ENCODE measurements at places on chromosomes 6 and 20.

DNA sequence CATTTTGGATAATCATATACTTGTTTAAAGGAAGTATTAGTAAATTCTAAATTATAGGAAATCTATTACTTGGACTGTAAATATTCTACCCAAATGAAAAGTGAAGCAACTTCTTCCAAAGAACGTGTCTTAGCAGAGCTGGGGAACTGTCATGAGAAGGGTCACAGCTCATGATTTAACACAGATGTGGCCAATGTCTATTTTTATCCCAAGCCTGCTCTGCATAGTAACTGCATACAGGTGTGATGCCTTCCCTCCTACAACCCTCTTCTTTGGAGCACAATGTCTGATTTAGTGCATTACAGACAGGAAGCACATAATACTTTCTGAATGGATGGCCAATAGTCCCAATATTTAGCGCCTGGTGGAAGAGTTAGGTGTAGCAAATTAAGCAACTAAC, 138.7 kb upstream of the THEMIS start:
- no peak for DNase-seq

GRCh38 chr6:86030875-86031274, 388.2 kb upstream of the SYNCRIP start:
- DNase-seq, result no peak

GRCh38 chr20:3696745-3697587, 15.2 kb upstream of the ADAM33 start:
- no peak for DNase-seq

- DNase-seq, result no peak
Observed at GRCh38 chr6:126826166-126826714, 292.2 kb upstream of the RSPO3 start.

DNA sequence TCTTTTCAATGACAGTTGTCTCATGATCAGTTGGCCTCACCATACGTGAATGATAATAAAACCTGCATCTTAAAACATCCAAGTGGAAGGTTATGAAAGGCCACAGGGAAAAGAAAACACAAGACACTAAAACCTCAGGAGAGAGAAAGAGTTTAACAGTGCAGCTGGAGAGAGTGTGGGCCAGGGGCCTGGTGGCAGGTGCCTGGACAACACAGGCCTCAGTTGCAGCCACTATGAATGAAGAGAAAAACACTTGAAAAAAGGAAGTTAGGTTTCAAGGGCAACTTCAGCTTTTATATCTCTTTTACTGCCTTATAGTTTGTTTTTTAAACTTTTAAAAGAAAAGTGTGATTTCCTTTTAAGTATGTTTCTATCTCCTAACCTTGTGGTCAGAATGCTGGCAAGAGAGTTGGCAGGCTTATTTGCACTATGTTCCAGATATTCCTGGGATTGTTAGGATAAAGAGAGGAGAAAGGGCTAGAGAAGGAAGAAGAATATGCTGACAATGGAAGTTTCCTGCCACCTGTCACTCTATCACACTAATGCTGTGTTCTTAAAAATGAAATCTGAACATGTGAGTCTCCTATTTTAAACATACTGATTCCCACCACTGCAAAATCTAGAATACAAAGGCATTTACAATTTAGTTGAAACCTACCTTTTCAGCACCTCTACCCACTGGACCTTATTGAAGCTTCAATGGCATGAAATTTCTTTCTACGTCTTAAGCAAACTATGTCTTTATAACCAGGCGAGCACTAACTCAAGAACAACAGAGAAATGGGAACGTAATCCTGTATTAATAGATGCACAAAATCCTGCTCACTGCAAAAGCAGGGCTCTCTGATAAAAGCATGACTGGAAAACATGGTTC, 222.4 kb downstream of the CD83 start:
- no peak for DNase-seq

GRCh38 chr20:49893242-49894072, 21.9 kb downstream of the SPATA2 start:
- no peak for DNase-seq

DNA sequence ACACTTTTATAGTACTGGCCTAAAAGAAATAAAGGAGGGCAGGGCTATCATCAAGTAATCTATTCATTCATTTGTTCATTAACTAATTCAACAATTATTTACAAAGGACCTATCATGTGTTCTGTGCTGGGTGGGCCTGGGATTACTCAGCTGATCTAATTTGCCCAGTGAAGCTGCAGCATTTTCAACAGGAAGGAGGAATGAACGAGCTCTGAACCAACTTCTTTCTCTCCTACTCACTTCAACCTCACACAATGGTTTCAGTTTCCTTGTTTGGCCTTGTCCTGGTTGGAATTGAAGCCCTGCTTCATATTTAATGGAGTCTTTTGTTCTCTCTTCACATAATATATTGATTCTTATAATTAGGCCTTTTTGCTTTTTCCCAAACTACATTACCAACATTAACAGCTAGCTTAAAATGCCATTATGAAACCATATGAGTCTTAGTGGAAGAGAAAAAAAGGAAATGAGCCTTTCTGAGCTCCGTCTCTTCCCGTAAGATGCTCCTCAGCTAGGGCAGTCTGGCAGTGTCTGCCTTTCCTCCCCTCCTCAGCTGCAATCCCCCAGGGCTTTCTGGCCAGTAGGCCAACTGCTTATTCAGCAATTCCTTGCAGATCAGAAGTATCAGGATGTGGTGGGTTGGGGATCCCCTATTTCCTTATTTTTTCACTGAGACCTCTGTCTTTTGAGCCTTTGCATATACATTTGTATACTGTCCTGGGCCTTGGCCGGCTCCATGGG, 79.4 kb upstream of the NRN1 start:
- no peak for DNase-seq

- DNase-seq, result no peak
Observed at GRCh38 chr6:167392631-167393316, 67.9 kb downstream of the TTLL2 start.

DNA sequence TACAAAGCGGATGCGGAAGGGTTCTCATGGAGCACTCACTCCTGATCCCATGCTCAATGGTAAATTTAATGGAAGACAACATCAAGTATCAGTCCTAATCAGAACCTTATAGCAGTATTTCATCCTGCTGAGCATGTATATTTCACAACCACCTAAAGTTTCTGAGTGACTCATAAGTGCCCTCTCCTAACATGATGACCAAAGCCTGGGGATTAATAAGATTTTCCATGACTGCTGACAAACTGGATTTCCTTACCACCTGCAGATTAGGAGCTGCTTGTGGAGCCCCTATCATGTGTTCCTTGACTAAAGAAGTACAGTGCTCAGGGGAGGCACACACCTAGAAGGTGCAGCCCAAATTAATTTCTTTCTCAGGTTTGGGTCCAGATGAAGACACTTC, 112.8 kb downstream of the INSM1 start:
- no peak for DNase-seq

DNA sequence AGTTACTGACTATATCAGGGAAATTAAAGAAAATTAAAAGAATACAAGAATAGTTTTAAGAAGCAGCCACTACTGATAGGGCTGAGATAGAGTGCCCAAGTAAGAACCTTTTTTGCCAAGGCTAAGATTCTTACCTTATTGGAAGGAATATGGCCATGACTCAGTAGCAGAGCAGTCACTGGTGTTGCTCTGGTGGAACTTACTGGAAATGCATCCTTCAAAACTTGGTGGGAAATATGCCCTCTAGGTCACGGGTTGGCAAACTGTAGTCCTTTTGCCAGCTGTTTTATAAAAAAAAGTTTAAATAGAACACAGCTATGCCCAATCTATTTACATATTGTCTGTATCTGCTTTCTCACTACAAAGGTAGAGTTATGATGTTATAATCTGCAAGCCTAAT, 6.0 kb downstream of the HSF2 start:
- no peak for DNase-seq

DNA sequence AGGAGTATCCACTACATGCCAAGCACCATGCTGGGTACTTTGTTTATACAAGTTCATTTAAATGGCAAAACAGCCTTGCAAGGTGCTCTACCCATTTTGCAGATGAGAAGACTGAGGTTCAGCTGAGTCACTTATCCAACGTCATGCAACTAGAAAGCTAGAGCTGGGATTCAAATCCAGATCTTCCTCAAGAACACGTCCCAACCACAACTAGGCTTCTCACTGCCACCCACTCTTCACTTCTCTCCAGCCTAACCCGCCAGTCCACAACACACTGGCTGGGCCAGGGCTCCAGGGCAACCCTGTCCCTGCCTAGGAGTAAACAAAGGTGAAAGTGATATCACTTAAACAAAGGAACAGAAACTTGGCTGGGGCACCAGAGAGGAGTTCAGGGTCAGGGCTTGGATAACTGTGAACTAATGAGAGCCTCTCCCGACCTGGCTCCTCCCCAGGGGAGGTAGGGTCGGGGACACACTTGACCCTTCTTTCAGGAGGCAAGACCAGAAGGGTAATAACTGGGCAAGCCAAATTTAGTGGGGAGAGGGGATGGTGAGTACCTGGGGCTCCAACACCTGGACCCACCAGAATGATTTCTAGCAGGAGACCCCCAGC, 7.9 kb downstream of the SDC4 start:
- DNase-seq, result no peak

- no peak for DNase-seq
Observed at GRCh38 chr20:42274986-42275385, 656.8 kb upstream of the CHD6 start.

DNA sequence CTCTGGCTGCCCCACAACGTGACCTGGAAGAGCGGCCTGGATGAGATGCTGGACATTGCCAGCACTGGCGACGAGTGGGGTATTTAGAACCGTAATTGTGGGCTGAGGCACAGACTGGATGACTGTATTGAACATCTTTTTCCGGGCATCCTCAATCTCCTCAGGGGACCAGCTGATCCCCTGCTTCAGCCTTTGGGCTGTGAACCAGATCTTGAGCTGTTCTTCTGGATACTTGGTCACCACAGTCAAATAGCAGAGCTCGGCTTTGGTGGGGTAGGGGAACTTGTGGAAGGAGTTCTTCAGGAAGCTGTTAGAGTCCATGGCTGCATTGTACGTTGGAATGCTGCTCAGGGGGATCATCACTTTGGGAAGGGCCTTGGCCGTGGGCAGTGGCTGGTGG, 66.3 kb downstream of the PLCG1 start:
- no peak for DNase-seq

DNA sequence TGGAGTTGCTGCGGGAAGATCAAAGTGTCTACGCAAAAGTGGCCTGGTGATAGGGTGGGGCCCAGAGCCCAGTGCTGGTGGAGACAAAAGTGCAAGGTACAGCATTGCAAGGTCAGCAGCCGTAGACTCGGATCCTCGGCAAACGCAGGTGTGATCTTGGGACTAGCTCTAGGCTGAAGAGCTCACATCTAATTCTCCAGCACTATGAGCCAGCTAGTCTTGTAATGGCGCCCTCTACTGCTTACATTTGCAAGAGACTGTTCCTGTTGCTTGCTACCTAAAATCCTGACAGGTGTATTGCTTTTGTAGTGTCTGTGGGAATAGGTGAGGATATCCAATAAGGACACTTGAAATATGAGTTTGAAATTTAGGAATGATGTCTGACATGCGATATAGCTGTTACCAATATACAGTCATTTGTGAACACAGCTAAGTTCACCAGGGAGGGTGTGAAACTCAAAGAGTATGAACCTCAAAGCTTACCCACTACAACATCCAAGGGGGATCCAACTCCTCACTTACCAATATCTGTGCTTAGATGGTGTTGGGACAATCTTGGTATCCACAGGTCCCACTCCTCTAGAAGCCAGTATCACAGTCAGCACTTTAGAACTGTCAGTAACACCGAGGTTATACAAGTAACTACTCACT, 58.4 kb downstream of the PDE7B start:
- no peak for DNase-seq

GRCh38 chr20:47221036-47221625, 135.4 kb downstream of the ZMYND8 start:
- DNase-seq, result no peak

- DNase-seq, result no peak
Observed at GRCh38 chr6:6685249-6686040, 96.9 kb downstream of the LY86 start.

DNA sequence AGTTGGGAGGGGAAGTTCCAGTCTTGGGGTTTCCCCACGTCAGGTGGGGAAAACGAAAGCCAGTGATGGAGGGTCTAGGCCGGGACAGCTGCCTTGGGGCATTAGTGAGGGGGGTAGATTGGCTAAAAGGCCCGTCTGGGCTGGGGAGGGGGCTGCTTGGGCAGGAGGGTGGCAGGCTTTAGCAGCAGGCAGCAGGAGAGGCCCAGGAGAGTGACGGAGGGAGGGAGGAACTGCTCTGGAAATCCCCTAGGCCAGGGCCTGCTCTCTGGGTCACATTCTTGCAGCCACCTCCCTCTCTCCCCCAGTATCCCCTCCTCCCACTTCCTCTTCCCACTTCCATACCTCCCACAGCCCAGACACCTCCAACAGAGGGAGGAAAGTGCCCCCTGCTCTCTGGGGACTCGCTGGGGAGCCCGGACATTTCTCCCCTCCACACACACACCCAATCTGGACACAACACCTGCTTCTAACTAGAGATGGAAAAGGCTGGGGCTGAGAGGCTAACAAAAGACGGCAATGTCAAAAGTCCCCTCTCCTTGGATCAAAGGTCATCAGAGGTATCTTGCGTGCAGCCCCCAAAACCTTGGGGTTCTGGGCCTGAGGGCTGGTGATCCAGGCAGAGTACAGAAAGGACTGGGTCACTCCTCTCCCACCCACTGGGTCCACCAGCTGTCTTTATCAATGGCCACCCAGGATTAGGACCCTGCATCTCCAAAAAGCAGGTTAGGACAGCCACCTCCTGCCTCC, 1.8 kb downstream of the NFKBIE start:
- no peak for DNase-seq

GRCh38 chr6:148969603-148970061, 222.8 kb downstream of the UST start:
- DNase-seq, result no peak

GRCh38 chr20:49283703-49284625, 6.1 kb upstream of the ZNFX1 start:
- DNase-seq, result no peak

DNA sequence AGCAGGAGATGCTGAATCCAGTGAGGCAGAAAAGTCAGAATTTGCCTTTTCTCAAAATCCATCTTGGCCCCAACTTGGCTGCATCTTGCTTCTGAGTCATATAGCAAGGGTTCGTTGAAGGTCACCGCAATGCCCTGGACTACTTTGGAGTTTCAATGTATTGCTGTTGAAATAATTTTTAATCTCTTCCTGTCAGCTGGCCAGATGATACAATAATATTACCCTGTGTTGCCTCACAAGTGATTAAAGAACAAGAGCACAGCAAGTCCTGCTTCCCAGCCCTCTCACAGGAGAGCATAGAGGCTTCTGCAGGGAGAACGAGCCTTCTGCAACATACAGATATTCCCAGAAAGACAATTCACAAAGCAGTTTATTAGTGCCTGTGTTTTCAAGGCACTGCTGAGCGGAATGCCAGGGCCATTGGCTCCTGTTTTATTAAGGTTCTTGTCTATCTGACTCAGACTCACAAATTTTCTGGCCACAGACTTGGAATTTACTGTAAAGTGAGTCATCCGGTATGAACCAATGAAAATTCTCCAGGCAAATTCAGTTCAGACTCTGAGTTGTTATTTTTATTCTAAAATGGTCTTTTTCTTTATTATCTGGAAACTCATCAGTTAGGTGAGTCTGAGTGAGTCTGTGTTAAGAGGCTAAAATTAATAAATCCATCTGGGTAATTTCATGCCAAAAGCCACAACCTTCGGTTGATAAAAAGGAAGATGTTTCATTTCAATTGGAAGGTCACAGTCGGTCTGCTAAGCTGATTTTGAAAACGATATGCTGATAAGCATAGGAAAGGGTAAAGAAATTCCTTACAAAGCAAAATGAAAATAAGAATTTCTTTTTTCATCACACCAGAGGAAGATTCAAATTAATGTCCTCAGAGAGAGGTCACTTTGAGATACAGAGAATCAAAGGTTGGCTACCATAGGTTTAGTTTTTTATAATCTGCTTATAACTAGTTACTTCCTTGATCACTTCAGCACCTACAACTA, 289.4 kb upstream of the STXBP5 start:
- peak; percentile 23 for DNase-seq
